ENCODE measurements at places on chromosomes 4 and X.
A peak's percentile ranks its signal among the peaks of the same experiment; 100 is the strongest.

GRCh38 chrX:67570839-67571238, 27.0 kb downstream of the AR start:
- DNase-seq = no peak

GRCh38 chrX:53283099-53283498, 1.7 kb upstream of the IQSEC2 start:
- DNase-seq = no peak

- DNase-seq = no peak
Observed at GRCh38 chrX:100350704-100351489, 59.2 kb downstream of the PCDH19 start.

GRCh38 chr4:124173912-124174311, 538.6 kb downstream of the ANKRD50 start:
- peak; percentile 14 for DNase-seq

GRCh38 chrX:9913146-9913433, 54.1 kb upstream of the CLDN34 start:
- no peak for DNase-seq

DNA sequence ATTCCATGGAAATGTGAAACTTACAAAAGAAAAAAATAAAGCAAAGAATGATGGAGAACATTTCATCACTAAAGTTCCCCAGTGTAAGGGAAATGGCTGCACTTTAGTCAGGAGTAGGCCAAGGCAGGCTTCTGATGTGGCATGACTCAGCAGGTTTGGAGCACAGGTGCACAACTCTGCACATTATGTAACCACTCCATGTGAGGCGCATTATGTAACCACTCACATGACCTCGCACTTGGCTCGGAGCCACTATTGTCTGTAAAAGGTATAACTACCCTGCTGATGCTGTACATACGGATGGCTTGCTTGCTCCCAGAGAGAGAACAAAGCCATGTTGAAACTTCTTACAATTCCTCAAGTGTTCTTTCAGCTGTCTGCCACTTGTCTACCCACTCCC, 727.6 kb downstream of the TRAM1L1 start:
- peak; percentile 12 for DNase-seq

DNA sequence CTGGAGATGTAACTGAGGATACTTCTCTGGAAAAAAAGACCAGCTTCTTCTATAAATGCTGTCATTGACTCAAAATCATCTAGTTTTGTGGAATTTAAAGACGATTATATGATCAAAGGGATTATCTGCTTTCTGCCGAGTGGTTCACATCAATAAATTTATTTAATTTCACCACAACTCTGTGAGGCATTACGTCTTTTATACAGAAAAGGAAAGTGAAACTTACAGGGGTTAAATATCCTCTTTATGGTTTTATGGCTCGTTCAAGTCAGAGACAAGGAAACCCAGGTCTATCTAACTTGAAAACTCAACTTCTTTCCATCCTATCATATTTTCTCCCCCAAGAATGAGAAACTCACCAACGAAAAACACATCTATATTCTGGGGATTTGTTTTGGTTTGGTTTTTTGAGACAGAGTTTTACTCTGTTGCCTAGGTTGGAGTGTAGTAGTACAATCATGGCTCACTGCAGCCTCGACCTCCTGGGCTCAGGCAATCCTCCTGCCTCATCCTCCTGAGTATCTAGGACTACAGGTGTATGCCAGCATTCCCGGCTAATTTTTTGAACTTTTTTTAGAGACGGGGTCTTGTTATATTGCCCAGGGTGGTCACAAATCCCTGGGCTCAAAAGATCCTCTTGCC, 377.9 kb upstream of the EMCN start:
- DNase-seq = no peak

- DNase-seq = no peak
Observed at GRCh38 chrX:149711545-149712236, at the start of gene MAGEA11. MAGEA11 (plus strand) TSS chrX:149712060; CDS start chrX:149713160, 1,100 bp downstream.

- DNase-seq = no peak
Observed at GRCh38 chr4:47368211-47368610, 95.3 kb downstream of the COMMD8 start.

DNA sequence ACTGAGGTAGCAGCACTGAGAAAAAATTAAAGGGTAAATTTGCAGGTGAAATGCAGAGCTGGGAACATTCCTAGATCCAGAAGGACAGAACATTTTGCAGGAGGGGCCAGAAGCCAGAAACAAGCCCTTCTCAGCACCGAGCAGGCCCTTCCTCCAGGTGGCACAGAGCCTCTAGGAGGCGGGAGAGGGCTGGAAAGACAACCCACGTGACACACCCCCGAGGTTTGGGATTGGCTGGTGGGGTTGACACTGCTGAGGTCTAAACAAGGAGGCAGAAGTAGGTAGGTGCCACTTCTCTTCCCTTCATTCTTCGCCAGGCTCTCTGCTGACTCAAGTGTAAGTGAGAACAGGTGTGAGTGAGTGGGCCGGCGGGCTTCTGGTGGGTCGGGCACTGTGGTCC, at the start of gene PAGE4:
Gene PAGE4 (plus strand): TSS at position 288 of the 400 bp plus-strand sequence. CDS start 1,126 bp downstream, outside the sequence.
- DNase-seq = no peak

GRCh38 chr4:76476571-76476970, 41.5 kb downstream of the SHROOM3 start:
- DNase-seq = no peak

DNA sequence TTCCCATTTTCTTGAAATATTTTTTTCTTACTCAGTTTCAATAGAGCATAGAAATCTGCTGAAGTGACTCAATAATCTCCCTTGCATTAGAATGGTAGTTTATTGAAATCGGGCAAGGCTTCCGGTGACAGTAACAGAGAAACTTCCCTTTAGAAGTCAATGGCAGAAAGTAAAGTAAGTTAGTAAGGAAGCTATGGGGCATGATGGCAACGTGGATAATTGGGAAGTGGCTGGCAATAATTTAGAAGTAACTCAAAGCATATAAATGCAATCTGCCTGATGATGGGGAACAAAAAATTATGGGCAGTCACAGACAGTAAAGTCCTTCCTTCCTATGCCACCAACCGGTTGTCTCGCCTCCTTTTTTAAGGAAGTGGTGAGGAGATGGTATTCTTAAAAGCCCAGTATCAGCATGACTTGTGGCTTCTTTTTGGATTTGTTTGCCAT, 7.6 kb downstream of the CYBB start:
- no peak for DNase-seq

GRCh38 chrX:97787849-97788248, 904.1 kb downstream of the RPA4 start:
- DNase-seq = no peak

- peak; percentile 25 for DNase-seq
Observed at GRCh38 chr4:149997881-149998421, 80.3 kb upstream of the DCLK2 start.

DNA sequence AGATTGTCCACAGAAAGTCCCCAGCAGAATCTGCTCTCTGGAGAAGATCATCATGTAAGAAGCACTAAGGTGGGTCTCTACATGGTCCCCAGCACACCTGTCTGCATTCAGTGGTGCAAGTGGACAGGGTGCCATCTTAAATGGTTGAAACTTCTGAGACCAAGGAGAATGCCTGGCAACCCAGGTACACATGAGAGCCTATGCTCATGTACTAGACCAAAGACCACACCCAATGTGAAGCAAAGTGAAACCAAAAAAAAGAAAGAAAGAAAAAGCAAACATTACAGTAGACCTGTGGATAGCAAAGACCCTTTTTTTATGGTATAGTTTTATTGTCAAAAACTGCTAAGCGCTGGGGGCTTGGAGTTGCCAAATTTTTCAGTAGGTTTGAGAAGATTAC, 15.0 kb downstream of the CD40LG start:
- no peak for DNase-seq

- DNase-seq = no peak
Observed at GRCh38 chr4:28482580-28483270, 1622.1 kb downstream of the STIM2 start.

GRCh38 chr4:6781561-6781960, 966 bp upstream of the KIAA0232 start:
- DNase-seq = no peak

DNA sequence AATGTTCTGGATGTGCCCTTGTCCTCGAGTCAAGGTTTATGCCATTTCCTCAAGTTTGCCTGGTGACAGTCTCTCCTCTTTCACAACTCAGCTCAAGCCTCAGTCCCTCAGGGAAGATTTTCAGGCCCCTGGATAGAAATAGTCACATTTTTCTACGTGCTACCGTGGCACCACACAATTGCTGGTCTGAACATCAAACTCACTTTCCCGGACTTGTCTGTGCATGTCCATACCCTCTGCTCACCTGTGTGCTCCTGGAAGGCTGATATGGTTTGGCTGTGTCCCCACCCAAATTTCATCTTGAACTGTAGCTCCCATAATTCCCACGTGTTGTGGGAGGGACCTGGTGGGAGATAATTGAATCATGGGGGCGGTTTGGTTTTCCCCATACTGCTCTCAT, 129.7 kb downstream of the HS3ST1 start:
- DNase-seq = no peak

GRCh38 chrX:17622331-17622730, 115.0 kb upstream of the SCML1 start:
- no peak for DNase-seq

GRCh38 chrX:44785652-44786051, 58.2 kb upstream of the DUSP21 start:
- DNase-seq = peak; percentile 57

DNA sequence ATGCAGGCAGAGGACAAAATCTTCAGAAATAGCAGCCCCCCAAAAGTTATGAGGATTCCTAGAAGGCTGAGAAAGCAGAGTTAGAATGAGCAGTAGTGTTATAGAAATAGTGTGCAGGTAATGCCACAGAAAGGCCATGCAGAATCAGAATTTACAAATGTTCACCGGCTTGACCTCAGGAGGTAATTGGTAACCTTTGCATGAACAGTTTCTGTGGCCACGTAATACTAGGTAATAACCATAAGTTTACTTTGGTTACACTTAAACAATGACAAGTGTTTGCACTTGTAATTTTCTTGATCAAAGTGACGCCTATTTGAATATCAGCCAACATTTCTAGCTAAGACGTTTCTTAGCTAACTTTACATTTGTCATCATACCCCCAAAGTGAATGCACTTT, 393.6 kb downstream of the GPAT3 start:
- no peak for DNase-seq
